ENCODE measurements at places on chromosomes 13 and 19.

DNA sequence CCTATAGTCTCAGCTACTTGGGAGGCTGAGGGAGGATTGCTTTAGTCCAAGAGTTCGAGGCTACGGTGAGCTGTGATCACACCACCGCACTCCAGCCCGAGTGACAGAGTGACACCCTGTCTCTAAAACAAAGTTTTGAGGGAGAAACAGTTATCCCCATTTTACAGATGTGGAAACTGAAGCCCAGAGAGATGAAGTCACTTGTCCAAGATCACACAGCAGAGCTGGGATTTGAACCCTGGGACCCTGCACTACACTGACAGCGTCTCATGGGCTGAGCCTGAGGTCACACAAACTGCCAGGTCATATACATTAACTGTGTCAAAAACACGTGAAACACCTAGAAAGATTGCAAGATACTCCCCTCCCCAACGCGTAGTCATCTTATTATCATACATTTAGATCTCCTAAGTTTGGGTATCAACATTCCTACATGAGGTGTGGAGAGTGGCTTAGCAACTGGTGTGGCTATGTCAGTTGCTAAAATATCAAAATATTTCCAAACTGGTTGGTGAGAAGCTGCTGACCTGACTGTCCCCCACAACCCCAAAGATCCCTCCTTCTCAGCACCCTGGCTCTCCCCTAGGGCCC lies 8.2 kb downstream of the FCGBP start:
- no peak for DNase-seq

DNA sequence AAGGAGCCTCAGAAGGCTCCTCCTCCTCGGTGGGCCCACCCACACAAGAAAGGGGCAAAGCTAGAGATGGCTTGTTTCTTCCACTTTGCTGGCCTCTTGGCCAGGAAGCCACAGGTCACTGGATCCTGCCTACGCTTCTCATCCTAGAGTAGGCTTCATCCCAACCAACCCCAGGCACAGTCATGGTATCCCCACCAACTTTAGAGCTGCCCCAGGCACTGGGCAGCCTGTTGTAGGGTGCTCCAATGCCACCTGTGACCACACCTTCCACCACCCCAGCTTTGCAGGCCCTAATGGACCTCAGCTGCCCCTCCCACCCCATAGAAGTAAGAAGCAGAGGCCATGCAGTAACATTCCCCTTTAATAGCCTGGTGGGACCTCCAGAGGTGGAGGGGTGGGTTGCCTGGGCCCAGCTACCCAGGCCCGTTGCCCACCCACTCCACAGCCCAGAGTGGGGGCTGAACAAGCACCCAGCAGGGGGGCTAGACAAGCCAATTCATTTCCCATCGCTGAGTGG lies 522 bp upstream of the CHMP2A start:
- DNase-seq: no peak

- no peak for DNase-seq
These were observed 23.7 kb downstream of the SH3GL1 start for GRCh38 chr19:4376671-4376990.

DNA sequence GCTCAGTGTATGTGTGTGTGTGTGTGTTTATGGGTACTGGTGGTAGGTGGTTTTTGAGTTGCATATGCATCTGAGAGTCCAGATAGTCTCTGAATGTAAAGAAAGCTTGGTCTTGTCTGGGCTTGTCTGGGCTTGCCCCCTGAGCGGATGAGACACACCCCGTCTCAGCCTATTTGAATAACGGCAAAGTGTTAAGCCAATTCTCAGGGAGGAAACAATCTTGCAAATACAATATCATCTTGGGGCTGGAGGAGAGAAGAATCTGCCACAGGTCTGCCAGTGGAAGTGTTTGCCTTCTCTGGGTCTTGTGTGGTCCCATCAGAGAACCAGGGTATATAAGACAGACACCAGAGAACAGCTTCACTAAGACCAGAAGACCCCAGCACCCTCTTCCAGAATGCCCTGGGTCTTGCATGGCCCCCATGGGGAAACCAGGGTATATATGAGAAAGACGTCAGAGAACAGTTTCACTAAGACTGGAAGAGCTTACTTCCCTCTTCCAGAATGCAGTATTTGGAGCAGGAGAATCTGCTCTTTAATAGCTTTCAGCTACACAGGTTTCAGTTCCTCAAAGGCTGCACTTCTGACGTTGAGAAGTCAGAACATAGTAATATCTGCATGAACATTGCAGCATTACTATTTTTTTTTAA lies 13.3 kb downstream of the CD70 start:
- DNase-seq: no peak

GRCh38 chr19:44776402-44777096 lies 1.1 kb upstream of the CBLC start:
- no peak for DNase-seq

DNA sequence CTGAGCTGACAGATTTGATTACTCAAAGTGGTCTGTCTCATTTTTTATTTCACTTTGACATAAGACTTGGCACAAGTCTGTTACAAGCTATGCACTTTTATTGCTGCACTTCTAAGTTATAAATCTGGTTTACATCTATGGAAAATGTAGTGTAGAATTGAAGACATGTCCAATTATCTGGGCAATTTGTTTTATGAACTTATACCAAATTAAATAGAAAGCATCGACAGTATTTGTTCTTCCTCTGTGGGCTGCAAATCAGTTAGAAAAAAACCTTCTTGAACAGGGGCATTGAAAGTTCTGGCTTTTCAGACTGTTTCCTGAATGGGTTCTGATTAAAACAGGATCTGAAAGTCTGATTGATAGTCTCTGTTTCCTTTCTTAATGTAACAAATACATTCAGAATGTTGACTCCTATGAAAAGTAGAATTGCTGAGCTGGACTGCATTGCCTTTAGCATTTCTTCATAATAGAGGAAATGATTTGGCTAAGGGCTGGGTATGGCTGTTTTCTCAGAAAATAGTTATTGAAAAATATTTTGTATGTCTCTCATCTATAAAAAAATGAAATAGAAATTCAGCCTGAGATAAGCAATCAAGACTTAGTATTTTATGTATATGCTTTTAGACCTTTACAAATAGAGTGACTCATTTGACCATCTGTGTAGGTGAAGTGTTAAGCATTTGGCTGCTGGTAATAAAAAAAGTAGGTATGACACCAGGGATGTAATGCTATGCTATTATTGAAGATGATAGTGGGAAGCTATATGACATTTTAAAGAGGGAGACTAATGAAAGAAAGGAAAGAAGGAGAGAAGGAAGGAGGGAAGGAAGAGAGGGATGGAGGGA lies 210.9 kb upstream of the SPRY2 start:
- DNase-seq: no peak

DNA sequence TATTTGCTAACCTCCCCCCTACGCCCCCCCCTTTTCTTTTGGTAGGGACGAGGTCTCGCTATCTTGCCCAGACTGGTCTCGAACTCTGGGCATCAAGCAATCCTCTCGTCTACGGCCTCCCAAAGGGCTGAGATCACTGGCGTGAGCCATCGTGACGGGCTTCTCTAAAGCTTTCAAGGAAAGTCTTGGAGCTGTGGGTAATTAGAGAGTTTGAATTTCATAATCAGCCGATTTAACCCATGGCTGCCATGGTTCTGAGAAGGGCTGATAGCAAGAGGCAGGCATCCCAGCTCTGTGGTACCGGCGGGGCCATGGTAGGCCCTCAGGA lies 679 bp upstream of the ABHD8 start:
- DNase-seq: no peak

GRCh38 chr13:91368676-91369440 lies 21.4 kb downstream of the MIR17HG start:
- no peak for DNase-seq

- no peak for DNase-seq
These were observed 7.6 kb downstream of the MBD3L2B start for GRCh38 chr19:7013678-7014077.

DNA sequence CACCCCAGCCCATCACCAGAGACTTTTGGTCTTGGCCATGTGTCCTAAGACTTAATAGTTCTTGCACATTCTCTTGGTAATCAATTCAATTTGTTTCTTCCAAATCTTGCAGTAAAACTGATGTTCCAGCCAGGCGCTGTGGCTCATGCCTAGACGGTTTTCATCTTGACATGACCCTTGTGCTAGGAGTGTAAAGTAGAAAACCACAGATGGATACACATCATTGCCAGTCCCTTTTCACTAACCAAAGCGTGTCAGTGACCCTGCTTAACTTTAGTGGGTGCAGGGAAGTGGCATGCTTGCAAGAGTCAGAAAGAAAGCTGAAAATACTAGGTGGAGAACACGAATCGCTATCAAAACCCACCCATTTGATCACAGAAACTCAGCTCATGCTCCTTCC lies 18.0 kb upstream of the CD70 start:
- no peak for DNase-seq

- DNase-seq: no peak
These were observed 16.6 kb downstream of the ACTN4 start for GRCh38 chr19:38663957-38664502.

- DNase-seq: no peak
These were observed 37.3 kb downstream of the ENOX1 start for GRCh38 chr13:43749503-43749902.

DNA sequence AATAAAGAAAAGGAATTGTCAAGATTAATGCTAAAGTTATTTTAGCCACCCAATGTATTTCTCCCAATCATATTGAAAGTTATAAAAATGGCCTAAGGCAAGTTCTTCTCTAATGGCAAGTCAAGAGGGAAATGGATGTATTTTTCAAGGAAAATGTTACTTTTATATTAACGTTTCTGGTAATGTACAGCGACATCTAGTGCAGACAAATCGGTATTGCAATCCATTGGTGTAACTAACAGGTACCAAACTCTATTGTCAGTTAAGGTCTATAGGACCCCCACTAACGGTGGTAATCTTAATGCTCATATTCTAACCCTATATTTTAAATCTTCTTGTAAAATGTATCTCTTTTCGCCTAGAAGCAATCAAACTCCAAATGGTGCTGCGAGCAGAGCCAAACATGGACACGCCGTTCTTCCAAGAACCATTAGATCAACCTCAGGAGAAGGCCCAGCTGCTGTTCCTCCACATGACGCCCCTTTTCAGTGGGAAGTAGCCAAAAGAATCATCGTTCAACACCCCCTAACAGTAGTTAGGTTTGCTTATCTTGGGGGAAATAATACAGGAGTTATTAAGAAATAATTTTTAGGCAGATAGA lies 98.5 kb upstream of the PABPC3 start:
- no peak for DNase-seq

- DNase-seq: no peak
These were observed 92.7 kb upstream of the SLC7A1 start for GRCh38 chr13:29688193-29688592.

DNA sequence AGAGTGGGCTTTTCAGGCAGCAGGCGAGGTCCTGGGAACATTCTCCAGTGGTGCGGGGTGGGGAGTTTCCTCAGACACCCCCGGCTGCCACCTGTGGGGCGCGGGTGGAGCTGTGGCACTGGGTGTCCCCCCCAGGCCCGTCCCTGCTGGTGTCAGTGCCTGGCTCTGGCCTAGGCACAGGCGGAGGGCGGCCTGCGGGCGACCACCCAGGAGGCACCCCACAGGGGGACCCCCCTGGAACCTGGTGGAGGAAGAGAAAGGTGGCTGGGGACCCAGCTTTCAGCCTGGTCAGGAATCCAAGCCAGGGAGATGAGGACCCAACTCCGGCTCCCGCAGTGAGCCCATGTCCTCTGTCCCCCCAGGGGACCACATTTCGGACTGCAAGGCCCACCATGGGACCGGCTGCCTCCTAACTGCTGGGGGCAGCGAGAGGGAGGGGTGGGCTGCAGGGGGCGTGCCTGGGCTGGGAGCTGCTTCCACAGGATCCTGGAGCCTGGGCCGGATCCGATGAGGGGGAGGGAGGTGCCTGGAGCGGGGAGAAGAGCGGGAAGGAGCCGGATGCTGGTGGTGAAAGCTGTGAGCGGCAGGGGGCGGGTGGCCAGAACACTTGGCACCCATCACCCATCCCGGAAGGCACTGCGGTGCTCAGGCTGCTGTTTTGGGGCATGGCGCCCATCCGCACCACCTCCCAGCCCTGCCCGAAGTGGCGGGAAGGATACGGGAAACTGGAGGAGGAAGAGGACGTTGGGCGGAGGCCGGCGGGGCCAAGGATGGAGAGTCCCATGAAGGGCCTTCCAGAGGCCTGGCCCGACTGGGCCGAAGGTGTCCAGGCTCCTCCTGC lies 5.5 kb upstream of the CTXN1 start:
- DNase-seq: no peak

DNA sequence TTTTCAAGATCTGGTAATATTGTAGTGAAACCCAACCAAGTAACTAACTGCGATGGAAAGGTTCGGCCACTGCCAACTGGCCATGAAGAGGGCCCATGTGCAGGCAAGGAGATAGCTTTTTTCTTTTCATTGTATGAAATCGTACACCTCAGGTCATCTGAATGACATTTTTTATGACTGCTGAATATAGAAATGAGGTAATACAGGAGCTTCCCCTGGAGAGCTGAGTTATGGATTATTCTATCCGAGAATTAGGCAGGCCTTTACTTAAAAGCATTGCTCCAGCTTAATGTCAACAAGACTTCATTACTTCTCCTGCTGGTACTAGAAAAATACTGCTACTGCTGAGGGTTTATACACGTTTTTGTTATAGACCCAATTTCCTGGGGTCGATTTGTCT lies 1215.6 kb downstream of the EFNB2 start:
- no peak for DNase-seq

GRCh38 chr13:29624997-29625396 lies 29.5 kb upstream of the SLC7A1 start:
- DNase-seq: no peak

- DNase-seq: peak; percentile 35
These were observed 9.0 kb upstream of the LTBP4 start for GRCh38 chr19:40592170-40592569.

DNA sequence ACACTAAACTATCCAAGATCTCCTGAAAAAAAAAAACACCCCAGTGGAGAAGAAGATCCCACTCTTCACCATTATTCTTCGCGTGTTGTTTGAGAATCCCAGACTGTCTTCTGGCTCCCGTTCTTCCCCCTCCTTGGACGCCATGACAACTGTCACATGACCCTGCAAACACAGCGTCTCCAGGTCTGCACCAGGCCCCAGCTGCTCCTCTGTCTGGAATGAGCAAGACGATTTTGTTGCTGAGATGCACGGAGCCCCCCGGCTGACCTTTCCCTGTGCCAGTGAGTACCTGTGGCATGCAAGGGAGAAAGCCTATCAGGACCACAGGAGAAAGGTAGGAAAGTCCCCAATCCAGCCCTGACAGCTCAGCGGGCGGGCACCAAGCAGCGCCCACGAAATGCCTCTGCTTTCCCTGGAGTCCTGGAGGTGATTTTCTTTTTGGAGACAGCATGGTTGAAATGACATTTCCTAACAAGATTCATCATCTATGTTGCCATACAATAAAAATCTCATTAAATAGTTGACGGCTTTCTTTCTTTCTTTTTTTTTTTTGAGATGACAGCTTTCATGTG lies at the start of gene CFAP97D2:
CFAP97D2 (plus strand) TSS at position 171 of the 572 bp plus-strand sequence; CDS start at position 245, 74 bp downstream.
- no peak for DNase-seq

- DNase-seq: no peak
These were observed 475.5 kb downstream of the TSHZ3 start for GRCh38 chr19:30873691-30874090.

DNA sequence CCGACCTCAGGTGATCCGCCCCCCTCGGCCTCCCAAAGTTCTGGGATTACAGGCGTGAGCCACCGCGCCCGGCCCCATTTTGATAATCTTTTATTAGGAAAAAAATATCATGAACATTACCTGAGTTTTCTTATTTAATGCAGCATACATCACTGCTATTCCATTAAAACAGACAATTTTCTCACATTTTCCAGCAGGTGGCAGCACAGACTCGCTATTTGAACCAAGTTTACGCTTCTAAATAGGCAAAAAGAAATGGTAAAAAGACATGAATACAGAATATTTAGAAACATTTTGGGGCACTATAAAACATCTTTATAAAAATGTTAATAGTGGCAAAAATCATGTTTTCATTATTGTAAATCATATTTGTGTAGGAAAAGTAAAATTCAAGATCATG lies 903.1 kb downstream of the SLITRK6 start:
- peak; percentile 40 for DNase-seq

- DNase-seq: no peak
These were observed 171.6 kb upstream of the IPO5 start for GRCh38 chr13:97781891-97782305.

Measured in NCI-H2081 treated with DMSO at 0.1 percent for 48 hours (cell line).